Caki2 (cell line): ENCODE measurements at places on chromosomes 3 and 15.

- DNase-seq = peak; percentile 95
These were observed 20.7 kb upstream of the FEM1B start for GRCh38 chr15:68256675-68257450.

- no peak for DNase-seq
These were observed 3.5 kb downstream of the RPL29 start for GRCh38 chr3:51992017-51992682.

DNA sequence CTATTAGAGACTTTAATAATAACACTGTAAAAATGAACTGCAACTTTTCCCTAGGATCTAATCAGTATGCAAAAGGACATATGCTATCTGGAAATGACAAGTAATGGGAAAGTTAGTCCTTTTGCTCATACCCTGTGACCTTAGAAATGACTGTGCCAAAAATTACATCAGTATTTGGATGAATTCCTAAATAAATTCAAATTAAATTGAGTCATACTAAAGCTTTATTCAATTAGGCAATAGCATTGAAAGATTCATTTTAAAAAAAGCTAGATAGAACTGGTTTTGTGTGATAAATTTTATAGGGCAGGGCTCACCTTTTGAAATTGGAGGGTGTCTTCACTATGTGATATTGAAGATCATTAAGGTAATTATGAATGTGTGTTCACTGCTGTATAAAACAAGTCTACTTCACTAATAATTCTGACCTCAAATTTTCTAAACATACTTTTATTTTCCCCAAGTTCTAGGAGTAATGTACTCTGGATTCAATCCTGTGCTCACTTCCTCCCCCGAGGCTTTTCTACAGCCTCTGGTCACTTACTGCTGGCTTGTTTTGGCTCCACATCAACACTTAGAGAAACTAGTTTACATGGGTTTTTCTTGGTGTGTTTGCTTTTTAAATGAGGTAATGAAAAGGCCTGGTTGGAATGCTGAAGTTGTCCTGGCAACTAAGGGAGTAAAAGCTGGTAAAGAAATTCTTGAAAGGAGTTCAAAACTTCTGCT lies 44.4 kb upstream of the SPTSSB start:
- DNase-seq = peak; percentile 72

- DNase-seq = no peak
These were observed 315.6 kb upstream of the THBS1 start for GRCh38 chr15:39265261-39265660.

- DNase-seq = peak; percentile 37
These were observed 67.2 kb downstream of the DNASE1L3 start for GRCh38 chr3:58143417-58144055.

DNA sequence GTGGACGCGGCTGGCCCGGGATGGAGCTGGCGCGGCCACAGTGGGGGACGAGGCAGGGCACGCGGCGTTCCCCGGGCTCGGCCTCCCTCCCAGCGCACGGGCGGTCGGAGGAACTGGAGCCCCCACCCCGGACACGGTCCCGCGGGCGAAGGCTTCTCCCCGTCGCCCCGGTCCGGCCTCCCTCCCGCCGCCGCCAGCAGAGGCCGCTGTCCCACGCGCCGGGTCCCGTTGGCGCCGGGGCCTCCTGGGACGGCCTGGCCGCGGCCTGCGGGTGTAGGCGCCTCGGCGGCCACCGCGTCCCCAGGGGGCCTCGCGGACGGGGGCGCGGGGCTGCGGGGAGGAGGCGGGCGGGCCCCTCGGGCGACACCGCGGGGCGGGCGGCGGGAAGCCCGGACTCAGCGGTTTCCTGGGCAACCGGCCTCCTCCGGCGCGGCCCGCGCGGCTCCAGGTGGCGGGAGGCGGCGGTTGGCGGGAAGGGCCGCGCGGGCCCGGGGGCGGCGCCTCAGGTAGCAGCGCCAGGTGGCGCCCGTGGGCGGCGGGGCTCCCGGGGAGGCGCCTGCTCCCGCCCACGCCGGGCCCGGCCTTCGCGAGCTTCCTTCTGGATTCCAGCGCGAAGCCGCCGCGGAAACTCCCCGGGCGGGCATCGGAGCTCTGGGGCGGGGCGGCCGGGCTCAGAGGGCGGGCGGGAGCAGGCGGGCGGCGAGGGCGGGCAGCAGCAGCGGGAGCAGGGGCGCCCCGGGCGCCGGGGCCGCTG lies 26.7 kb downstream of the MELTF start:
- peak; percentile 74 for DNase-seq

DNA sequence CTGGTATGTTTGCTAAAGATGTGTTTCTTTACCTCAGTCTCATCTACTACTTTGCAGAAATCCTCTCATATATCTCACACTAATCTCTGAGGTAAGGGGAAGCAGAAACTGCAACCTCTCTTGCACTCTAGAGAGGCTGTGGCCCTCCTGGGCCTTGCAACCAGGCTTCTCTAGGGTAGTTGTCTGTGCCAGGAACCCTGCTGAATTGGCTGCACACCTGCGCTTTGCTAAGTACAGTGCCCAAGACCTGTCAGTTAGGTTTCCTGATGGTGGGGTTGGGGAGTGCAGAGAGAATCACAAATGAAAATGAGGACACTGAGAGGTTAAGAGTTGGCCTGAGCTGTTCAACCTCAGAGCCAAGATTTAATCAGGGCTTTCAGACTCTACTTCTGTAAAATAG lies 117.2 kb upstream of the PLXNA1 start:
- DNase-seq = no peak

GRCh38 chr3:138845181-138845601 lies 10.5 kb upstream of the PIK3CB start:
- no peak for DNase-seq

GRCh38 chr15:58453931-58454793 lies 22.4 kb downstream of the LIPC start:
- no peak for DNase-seq

DNA sequence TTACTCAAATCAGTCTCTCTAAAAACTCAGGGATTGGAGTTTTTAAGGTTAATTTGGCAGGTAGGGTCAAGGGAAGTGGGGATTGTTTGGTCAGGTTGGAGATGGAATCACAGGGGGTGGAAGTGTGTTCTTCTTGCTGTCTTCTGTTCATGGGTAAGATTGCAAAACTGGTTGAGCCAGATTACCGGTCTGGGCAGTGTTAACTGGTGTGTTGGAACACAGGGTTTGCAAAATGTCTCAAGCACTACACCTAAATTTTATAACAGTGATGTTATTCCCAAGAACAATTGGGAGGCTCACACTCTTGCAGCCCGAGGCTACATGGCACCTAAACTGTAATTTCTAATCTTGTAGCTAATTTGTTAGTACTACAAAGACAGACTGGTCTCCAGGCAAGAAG lies 425.4 kb downstream of the PLOD2 start:
- no peak for DNase-seq

- no peak for DNase-seq
These were observed 26.6 kb downstream of the EHD4 start for GRCh38 chr15:41945731-41946130.

DNA sequence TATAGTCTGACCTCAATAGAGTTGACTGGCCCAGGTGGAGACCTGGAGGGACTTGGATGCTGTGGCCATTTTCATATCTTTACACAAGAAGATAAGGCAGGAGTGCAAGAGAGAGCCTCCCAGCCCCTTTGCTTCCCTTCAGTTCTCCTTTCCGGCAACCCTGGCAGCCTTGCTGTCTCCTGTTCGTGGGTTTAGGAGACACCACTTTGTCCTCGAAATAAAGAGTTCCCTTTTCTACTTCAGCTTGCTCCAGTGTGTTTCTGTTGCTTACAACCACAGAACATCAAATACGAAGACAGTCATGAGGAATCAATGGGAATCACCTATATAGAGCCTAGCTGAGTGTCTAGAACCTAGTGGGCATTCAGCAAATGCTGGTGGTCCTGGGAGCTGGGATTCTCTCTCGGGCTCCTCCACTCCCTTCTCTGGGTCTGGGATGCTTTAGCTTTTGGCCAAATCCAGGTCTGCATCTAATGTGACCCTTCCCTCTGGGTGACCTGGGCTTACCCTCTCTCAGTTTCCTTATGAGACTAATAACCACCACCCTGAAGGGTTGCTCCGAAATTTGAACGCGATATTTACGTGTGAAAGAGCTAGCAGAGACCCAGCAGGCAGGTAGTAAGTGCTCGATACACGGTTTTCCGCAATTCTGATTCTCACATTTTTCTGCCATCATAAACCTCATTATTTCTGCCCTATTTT lies 44.5 kb downstream of the PCSK6 start:
- DNase-seq = no peak

DNA sequence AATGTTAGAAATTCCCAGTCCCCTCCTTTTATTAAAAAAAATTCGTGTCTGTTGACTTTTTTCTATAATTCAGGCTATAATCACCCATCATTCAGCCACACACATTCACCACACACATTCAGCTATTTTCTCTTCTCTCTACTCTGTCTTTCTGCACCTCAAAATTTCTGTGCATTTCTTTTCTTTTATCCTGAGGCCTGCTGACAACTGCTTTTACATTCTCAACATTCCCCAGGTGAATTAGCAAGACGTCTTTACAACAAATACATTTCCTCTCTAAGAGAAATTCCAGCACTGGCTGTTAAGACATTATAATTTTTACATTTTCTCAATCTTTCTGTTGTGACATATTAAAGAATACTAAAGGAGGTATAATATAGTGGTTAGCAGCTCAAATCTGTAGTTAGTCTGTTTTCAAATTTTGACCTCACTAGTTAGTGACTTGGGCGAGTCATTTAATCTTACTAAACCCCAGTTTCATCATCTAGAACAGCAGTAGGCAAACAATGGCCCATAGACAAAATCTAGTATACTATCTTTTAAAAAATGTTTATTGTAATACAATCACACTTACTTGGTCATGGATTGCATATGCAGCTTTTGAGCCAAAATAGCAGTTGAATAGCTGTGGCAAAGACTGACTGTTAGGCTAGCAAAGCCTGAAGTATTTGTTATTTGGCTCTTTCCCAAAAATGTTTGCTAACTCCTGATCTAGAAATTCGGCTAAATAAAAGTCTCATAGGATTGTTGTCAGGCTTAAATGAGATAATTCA lies 350.7 kb downstream of the NSUN3 start:
- DNase-seq = no peak

DNA sequence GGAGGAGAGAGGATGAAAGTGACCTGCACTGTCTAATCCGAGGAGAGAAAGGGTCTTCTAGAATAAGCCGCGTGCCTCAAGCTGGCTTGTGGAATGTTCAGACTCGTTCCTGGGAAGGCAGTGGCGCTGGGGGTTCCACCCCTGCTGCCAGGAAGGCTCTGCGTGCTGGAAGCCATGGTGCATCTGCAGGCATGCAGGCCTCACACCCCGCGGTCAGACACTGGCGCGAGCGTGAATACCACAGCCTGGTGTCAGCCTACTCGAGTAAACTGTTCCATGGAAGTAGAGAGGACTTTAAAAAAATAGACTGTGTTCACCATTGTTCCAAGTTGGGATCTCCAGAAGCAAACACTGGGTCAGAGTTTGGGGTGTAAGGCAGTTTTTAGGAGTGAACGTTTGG lies 25.9 kb upstream of the GABRG3 start:
- DNase-seq = no peak

GRCh38 chr15:67103869-67104268 lies 38.5 kb downstream of the SMAD3 start:
- no peak for DNase-seq

- no peak for DNase-seq
These were observed 45.2 kb upstream of the LMCD1 start for GRCh38 chr3:8456412-8456811.

DNA sequence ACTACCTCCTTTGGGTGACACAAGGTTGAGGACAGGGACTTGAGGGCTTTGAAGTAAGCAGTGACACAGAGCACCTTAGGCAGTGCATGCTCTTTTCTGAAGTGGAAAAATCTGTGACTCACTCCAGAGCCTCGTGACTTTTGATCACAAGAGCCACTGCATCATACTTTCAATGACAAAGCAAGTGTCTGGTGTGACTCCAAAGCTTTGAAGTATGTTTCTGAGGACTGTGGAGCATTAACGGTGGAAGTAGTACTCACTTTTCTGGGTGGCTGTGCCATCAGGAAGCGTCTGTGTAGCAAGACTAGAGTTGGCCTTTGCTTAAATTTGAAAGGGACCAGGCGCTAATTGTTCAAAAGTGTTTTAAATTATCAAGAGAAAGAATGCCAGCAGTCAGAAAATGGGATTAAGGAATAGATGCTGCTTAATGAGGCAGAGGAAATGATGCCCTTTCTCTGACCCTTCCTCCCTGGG lies 210.7 kb upstream of the TRIM42 start:
- DNase-seq = peak; percentile 93

- no peak for DNase-seq
These were observed 134.0 kb upstream of the THRB start for GRCh38 chr3:24628523-24629258.
